ENCODE measurements at places on chromosomes 12 and 14.

DNA sequence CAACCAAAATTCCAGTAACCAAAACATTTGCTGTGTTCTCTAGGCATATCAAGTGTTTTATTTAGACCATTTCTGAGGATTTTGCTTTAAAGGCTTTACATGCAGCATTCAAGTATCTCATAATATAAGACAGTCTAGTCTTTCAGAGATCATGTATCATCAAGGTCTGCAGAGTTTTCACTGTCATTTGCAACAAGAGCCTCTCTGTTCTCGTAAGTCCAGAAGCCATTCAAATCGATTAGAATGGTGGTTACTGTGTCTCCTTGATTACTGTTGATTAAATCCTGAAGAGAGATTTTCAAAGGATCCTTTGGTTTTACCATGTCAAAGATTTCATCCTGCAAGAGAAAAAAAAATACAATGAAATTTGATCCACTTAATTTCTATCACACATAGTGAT lies 36.3 kb downstream of the PPP2R3C start:
- DNase-seq = no peak

- DNase-seq = no peak
Observed at GRCh38 chr12:54337854-54338650, 13.1 kb downstream of the COPZ1 start.

DNA sequence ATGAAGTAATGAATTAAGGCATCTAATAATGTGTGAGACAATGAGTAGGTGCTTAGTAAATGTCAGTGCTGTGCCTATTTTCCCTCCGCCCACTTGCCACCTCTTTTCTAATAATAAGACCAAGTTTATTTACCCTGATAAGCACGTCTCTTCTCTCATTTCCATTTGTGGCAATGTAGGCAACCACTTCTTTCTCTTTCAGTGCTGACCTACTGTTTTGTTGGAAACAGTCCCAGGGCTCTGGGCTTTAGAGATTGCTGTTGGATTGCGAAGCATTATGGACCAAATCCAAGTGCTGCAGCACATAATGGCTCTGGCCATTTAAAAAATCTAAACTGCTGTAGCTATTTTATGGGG lies 141.3 kb upstream of the PLEKHG7 start:
- DNase-seq = peak; percentile 81

DNA sequence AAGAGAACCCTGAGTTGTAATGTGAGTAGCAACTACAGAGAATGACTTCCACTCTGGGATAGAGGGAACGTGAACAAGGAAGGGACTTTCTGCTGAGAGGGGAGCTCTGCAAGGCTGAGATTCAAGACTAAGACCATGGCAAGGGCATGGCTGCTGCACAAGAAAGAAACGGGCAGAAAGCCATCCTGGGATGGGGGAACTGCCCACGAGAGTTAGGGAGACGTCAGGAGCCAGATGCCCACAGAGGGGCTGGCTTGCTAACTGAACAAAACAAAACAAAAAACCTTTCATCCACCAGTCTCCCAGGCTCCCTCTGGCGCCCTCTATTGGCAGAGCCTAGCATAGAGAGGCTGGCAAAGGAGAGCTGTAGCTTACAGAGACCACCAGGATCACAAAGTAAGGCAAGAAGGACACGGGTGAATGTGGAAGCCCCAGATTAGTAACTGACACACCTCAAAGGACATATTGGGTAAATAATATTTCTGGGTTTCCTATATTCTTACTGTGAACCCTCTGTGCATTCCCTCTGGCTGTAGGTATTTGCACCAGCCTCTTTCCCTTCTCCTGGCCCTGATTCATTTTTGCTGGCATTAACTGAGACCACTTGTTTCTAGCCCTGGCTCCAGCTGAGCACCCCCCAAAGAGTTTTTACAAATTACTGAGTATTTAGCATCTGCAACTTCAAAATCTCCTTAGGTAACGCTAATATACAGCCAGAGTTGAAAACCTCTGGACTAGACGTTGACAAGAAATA lies 338.3 kb downstream of the EMP1 start:
- no peak for DNase-seq

- DNase-seq = no peak
Observed at GRCh38 chr12:108241986-108242703, 97.0 kb downstream of the CMKLR1 start.

- peak; percentile 15 for DNase-seq
Observed at GRCh38 chr12:54749191-54749818, 101.1 kb upstream of the DCD start.

- no peak for DNase-seq
Observed at GRCh38 chr14:90567191-90567590, 170.4 kb downstream of the CALM1 start.

GRCh38 chr14:101318271-101318670 lies 243.0 kb upstream of the DIO3 start:
- no peak for DNase-seq

GRCh38 chr12:109255377-109255776 lies 53.7 kb downstream of the FOXN4 start:
- DNase-seq = no peak
